Effector memory CD8-positive, alpha-beta T cell (primary cell): ENCODE measurements at places on chromosomes 3 and 15.

GRCh38 chr3:73409138-73409763 lies 215.5 kb downstream of the PDZRN3 start:
- H3K27ac ChIP-seq: no peak overlapping the region
- no peak overlapping the region for H3K4me3 ChIP-seq
- H3K27me3 ChIP-seq: no peaks in the 10 kb centered on the region
- H3K4me1 ChIP-seq: no peaks in the 10 kb centered on the region

DNA sequence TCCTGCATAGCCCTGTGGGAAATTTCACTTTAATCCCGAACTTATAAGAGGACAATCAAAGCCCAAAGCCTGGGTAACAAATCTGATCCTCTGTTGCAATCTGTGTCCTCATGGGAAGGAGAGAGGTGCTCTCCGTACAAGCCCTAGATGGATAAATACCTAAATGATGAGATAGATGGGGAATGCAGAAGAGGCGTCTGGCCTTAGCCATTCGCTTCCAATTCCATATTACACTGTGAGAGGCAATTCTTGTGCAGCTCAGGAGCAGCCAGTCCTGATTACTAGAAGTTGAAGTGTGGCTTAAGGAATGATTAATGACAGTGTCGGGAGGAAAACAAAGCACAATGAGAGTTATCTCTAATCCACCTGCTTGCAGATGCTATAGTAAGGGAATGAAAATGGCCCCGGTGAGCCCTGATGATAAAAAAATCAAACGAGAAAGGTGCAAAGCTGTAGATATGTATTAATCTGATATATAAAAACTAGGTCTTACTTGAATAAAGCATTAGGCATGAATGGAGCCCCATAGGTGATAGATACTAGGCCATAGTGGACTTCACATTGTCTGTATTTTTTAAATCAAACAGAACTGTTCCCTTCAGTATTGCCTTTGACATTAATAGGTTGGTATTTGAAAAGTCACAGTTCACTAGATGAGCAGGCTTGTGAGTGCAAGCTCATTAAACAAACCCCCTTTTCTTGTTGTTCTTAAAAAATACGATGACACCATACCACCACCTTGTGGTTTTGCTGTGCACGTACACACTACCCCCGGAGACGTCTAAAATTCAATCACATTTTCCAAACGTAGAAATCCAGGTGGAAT lies 54.2 kb upstream of the TMCO5A start:
- H3K36me3 ChIP-seq: no peaks in the 10 kb centered on the region
- H3K27me3 ChIP-seq: peaks cover 54% of the 10 kb centered on the region
- H3K27ac ChIP-seq: peak overlapping the region; percentile 30

DNA sequence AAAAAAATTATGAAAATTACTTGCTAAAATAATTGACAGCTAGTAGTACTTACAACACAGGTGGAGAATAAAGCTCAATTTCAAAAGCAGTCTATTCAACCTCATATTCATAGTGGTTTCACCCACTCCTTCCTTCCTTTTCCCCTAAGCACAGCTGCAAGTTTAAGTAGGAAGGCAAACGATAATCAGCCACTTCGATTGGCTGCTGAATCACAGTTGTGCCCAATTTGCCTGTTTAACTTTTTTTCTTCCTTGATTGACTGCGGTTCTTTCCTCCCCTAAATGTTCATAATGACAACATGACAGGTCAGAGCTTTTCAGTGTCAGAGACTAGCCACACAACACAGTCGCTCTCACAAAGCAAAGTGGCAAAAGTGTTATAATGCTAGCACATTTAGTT lies 468.0 kb upstream of the GBE1 start:
- no peak overlapping the region for H3K4me3 ChIP-seq

DNA sequence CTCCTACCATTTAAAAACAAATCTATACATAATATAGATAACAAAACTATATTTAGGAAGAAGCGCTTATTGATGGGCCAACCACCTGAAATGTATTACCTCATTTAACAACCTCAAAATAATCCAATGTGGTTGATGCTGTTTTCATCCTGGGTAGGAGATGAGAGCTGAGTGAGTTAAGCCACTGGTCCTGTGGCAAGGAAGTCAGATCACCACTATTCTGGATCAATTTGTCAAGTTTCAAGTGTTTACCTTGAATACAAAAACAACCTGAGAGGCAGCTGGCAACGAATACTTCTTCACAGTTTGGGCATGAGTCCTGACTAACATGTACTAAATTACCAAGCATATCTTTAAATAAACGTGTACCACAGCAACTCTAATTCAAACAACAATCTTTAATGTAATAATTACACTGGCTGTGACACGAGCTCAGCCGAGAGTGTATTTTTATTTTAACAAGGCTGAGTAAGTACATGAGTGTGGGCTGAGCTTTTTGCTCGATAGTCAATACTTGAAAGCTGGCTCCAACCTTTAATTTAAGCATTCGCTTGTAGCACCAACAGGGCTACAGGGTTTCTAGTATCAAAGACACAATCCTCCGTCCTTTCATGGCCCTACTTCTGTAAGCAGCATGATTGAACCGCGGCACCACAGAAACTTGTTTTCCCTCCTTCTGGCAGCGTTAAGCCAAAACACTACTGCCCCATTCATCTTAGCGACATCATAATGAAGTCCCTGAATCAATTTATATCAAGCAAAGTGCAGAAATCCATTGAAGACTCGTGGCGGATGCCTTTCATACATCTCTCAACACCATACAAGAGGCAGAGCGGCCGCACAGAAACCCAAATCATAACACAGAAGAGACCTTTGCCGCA lies 93.8 kb upstream of the ICE2 start:
- H3K27ac ChIP-seq: peak overlapping the region; percentile 93
- H3K27me3 ChIP-seq: no peaks in the 10 kb centered on the region
- peaks cover 78% of the 10 kb centered on the region for H3K4me1 ChIP-seq
- no peak for DNase-seq
- H3K4me3 ChIP-seq: peak overlapping the region; percentile 79

- no peak overlapping the region for H3K27ac ChIP-seq
- peaks cover 6% of the 10 kb centered on the region for H3K36me3 ChIP-seq
- peaks cover 3% of the 10 kb centered on the region for H3K27me3 ChIP-seq
These were observed 59.7 kb downstream of the RPN1 start for GRCh38 chr3:128590948-128591347.

- H3K4me3 ChIP-seq: no peak overlapping the region
- no peaks in the 10 kb centered on the region for H3K4me1 ChIP-seq
- H3K27me3 ChIP-seq: peaks cover 80% of the 10 kb centered on the region
- H3K36me3 ChIP-seq: peaks cover 3% of the 10 kb centered on the region
- H3K27ac ChIP-seq: no peak overlapping the region
These were observed 3.8 kb downstream of the GPR156 start for GRCh38 chr3:120281261-120281660.

DNA sequence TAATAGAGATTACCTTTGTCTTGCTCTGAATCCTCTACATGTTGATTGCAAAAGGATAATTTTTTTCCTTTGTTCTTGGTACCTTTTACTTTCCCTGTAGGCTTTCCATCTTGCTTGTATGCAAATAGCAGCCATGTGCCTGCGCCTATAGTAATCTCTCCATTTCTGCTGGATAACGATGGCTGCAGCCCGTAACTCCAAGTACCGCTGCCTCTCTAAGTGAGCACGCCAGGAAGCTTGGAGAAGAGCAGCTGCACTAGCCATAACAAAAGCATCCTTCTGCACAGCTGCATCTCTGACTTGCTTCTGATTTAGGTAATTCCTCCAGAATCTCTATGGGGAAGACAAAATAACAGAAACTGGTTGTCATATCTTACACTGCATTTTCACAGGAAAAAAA lies 89.3 kb downstream of the NR2E3 start:
- no peak overlapping the region for H3K27ac ChIP-seq
- H3K36me3 ChIP-seq: peaks cover 22% of the 10 kb centered on the region
- no peak overlapping the region for H3K4me3 ChIP-seq

- DNase-seq: no peak
- H3K36me3 ChIP-seq: no peaks in the 10 kb centered on the region
- no peaks in the 10 kb centered on the region for H3K4me1 ChIP-seq
- H3K4me3 ChIP-seq: no peak overlapping the region
- no peak overlapping the region for H3K27ac ChIP-seq
These were observed 53.4 kb upstream of the EIF5A2 start for GRCh38 chr3:170961616-170962400.
